Neural progenitor cell (in vitro differentiated cells): ENCODE measurements at places on chromosomes 7 and 10.

GRCh38 chr7:84524714-84525694, 330.4 kb upstream of the SEMA3A start:
- DNase-seq, result no peak

DNA sequence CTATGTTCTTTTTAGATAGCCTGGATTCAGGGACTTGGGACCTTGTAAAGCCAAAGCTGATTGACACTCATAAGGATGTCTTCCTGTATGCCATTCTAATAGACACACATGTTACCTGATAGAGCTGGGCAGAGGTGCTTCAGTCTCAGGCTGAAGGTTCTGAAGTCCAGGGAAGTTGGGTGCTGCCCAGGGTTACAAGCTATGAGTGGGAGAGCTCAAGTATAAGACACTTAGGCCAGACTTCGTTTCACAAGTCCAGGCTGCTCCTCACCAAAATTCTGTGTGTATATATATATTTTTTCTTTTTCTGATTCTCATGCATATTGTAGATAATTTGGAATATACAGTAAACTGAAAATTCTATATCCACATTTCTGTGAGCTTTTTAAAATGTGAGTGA, 144.2 kb downstream of the HDAC9 start:
- DNase-seq, result no peak

- DNase-seq, result no peak
Measured at GRCh38 chr10:74754381-74754821, 72.0 kb upstream of the KAT6B start.

GRCh38 chr10:637771-638195, 51.7 kb downstream of the DIP2C start:
- no peak for DNase-seq

GRCh38 chr7:99559175-99559915, 903 bp downstream of the ZNF655 start:
- DNase-seq, result no peak

DNA sequence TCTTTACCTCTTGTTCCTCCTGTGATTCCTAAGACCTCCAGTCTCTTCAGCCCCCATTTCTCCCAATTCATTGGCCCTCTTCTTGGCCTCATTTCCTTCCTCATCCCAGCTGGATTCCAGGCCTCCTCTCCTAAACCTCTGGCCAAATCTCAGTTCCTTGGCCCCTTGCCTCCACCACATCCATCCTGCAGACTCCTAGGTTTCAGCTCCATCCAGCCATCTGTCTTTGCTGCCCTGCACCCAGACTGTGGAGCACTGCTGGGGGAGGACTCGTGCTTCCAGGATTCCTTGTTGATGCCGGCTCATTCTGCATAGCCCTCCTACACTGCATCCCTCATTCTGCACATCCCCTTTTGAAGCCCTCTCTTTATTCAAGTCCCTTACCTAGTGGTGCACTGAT, 6.7 kb downstream of the PLAC9 start:
- DNase-seq, result no peak

DNA sequence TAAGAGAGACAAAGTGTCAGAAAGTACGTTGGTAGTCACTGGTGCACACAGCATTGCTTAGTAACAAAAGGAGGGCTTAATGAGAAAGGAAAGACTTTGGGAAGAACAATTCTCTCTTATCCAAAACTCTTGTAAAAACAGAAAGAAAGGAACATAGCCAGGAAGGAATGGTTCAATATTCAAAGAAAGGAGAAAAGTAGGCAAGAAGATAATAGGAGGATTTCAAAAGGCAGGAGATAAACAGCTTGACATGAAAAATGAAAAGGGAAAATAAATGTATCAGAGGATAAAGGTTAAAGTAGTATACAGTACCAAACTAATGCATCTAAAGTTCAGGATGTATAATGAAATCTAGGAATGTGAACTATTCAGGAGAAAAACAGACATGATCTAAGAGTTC, 20.1 kb downstream of the ZFAND4 start:
- peak; percentile 31 for DNase-seq

DNA sequence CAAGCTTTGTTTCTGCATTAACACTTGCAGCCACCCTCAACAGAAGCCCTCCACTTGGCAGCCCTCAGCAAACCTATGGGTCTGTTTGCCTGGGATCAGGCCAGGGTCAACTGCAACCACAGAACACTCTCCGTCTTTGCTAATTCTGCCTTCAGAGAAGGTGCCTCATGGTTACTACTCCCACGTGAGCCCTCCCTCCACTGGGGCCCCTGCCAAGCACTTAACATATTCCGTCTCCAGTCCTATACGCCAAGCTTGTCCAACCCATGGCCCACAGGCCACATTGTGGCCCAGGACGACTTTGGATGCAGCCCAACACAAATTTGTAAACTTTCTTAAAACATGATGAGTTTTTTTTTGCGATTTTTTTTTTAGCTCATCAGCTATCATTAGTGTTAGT, 54.7 kb downstream of the HSPA12A start:
- no peak for DNase-seq

- DNase-seq, result no peak
Measured at GRCh38 chr7:74040791-74041520, 13.0 kb downstream of the ELN start.

GRCh38 chr7:108604307-108605077, 34.8 kb downstream of the DNAJB9 start:
- DNase-seq, result no peak

DNA sequence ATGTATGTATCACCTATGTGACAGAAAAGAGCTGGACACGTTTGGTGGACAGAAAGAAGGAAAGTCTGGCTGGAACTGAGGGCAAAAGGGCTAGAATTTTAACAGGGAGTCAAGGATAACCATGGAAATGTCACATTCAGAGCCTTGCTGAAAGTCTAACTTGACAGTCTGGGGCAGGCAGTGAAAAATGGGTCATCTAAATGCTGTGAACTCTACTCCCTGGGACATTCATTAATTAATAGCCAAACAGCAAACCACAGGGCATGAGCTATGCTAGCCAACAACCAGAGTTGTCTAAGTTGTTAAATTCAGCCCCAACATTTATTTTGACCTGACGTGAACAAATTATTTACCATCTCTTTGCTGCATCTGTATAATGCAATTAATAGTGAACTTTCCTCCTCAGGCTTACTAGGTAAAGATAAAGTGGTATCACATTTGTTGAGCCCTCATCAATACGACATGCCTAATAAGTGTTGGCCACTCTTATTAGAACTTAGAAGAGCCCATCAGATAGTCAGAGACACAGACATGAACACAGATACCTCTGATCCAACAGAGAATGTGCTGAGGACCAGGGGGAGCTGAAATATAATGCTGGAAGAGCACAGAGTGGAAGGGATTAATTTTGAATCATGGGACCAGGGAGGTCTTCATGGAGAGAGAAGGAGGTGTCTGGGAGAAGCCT, 109.9 kb downstream of the SORCS1 start:
- no peak for DNase-seq

GRCh38 chr7:27808626-27809025, 68.7 kb downstream of the TAX1BP1 start:
- DNase-seq, result no peak

- DNase-seq, result no peak
Measured at GRCh38 chr10:46283580-46284285, 3.1 kb upstream of the ANTXRL start.
